ENCODE measurements at places on chromosomes 5 and 9.

GRCh38 chr9:128716581-128717254 lies 7.2 kb downstream of the ZDHHC12 start:
- no peak for DNase-seq

DNA sequence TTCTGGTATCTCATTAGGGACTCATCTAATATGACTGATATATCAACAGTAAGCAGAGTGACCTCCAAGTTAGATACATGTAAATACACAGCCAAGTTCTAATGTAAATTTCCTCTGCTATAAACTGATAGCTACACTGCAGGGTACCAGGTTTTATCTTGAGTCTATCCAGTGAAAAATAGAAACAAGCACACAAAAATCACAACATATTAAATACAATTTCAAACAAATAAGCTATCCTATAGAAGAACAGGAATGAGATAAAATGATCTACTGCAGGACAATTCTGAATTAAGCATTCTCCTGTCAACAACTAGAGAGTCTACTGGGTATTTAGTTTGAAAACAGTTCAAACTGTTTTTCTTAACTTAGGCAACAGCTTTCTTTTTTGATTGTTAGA lies 42.7 kb downstream of the NR3C1 start:
- DNase-seq: no peak

GRCh38 chr9:78615372-78615771 lies 318.4 kb downstream of the PSAT1 start:
- DNase-seq: no peak

GRCh38 chr9:96139592-96140295 lies 162.2 kb downstream of the HSD17B3 start:
- peak; percentile 5 for DNase-seq

DNA sequence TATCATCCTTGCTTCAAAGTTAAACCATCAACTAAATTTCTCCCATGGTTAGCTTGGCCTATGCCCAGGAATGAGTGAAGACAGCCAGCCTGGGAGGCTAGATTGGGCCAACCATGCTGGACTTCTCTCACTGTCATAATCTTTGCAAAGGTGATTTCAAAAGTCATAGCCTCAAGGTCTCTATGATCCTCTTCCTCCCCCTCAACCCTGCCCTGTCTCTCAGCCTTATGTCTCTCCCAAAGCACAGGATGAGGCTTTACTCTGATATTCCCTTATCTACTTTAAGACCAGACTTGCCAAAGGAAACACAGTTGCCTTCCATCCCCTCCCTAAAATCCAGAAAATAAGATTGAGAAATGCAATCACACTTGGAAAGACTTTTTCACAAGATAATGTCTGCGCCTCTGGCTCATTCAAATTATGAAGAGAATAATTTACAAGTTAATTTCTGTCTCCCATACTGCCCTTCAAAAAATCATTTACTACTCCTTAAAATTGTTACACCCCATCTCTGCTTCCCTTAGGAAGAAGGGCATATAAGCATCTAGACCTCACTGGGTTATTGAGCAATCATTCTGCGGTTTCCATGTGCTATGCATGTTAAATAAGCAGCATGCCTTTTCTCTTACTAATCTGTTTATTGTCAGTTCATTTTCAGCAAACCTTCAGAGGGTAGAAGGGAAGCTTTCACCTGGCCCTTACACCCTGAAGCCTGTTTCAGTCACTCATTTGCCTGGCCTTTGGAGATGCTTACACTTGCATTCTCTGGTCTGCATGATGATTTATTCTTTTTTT lies 113.8 kb upstream of the ANKRD55 start:
- peak; percentile 93 for DNase-seq

DNA sequence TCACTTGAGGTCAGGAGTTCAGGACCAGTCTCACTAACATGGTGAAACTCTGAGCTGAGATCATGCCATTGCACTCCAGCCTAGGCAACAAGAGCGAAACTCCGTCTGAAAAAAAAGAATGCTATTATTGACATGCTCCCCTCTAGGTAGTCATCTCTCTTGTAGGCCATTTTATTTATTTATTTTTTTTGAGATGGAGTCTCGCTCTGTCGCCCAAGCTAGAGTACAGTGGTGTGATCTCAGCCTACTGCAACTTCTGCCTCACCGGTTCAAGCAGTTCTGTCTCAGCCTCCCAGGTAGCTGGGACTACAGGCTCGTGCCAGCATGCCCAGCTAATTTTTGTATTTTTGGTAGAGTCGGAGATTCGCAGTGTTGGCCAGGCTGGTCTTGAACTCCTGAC lies 20.6 kb upstream of the NIM1K start:
- DNase-seq: no peak

GRCh38 chr9:121242959-121243346 lies 25.0 kb upstream of the GSN start:
- DNase-seq: no peak

DNA sequence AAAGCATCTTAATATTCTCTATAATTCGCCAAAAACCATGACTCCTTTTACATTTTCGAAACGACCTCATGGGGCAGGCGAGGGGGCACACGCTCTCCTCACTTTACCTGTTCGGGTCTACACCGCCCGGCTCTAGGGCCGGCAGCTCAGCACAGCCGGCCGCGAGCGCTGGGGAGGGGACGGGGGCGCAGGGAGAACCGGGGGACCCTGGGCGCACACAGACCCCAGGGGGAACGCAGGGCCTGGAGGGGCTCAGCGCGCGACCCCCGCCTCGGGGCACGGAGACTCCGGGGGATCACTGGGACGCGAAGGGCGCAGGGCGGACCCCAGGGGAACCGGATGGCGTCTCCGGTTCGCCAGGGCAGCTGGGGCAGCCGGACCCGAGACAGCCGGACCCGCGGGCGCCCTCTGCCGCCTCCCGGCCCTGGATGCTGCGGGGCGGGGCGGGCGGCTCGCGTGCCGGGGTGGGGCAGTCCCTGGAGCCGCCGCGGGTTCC lies at the start of gene AHRR:
Gene AHRR, plus strand, starts transcription at position 485 of the 496 bp plus-strand sequence. CDS start 22,189 bp downstream, outside the sequence.
- peak; percentile 59 for DNase-seq

GRCh38 chr9:79360387-79361347 lies 211.1 kb upstream of the TLE4 start:
- no peak for DNase-seq

DNA sequence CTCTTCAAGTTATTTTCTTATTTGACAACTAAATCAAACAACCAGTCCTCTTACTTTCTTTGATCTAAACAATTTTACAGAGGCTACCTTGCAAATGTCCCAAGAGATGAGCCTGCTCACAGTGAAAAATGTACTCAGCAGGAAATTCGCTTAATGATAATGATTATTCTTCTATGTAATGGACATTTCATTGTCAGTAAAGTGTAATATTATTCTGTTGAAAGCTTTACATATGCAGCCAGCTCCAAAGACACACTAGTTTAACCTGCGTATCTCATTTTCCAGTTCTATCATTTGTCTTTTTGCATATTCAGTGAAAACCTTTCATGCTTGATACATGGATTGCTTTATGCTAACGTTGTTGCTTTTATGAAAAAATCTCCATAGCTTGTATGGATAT lies 758.7 kb upstream of the ZNF608 start:
- no peak for DNase-seq

DNA sequence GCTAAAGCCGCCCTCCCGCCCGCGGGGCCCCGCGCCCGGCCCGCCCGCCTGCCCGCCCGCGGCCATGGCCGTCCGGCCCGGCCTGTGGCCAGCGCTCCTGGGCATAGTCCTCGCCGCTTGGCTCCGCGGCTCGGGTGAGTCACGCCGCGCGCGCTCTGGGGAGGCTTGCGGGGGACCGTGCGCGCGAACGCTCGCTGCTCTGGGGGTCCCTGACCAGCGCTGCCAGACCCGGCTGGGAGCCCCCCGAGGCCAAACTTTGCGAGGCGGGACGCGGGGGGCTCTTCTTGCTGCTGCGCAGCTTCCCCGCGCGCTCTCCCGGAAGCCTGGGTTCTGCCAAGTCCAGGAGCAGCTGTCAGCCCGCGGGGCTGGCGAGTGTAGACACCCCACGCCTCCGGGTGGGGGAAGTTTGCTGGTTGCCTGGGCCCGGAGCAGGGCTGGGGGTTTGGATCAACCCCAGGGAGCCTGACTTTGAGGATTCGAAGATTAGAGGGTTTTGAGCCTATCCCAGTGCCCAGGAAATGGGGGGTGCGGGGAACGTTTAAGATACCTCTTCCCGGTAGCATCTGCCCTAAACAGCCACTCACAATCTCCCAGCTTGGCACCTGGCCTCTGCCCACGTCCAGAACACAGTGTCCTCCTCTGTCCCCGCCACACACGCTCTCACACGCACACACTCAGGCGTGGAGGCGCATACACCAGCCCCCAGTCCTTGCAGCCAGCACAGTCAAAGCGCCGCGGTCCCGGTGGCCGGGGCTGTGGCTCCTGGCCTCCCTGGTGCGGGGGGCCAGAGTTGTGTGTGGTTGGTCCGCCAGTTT lies 535 bp downstream of the UNC5A start:
- peak; percentile 26 for DNase-seq

- DNase-seq: no peak
Measured at GRCh38 chr5:91178461-91178860, 204.7 kb downstream of the ARRDC3 start.

DNA sequence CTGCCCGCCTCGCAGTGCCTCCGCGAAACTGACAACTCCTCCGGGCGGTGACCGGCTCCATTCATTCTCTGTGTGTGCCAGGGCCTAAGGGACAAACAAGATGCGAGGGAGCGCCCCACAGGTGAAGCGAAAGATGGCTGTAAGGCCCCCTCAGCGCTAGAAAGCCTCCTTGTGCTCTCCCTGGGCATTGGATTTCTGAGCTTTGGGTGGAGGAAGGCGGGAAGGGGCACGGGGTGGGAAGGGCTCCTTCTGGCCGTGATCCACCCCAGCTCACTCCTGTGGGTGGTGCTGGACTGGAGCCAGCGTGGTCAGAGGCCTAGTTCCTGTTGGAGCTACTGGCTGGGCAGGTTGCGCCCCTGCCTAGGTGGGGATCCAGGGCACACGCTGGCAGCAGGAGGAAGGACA lies 943 bp downstream of the GALNT12 start:
- no peak for DNase-seq

DNA sequence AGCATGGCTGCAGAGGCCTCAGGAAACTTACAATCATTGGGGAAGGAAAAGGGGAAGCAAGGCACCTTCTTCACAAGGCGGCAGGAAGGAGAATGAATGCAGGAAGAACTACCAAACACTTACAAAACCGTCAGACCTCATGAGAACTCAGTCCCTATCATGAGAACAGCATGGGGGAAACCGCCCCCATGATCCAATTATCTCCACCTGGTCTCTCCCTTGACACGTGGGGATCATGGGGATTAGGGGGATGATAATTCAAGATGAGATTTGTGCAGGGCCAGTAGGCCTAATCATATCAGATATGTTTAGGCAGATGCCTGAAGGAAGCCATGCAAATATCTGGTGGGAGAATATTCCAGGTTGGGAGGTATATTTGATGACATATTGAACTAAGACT lies 1176.4 kb upstream of the CDH18 start:
- DNase-seq: no peak

GRCh38 chr9:16553869-16554540 lies 316.5 kb downstream of the BNC2 start:
- no peak for DNase-seq

- DNase-seq: no peak
Measured at GRCh38 chr9:2047916-2048315, 32.8 kb downstream of the SMARCA2 start.

DNA sequence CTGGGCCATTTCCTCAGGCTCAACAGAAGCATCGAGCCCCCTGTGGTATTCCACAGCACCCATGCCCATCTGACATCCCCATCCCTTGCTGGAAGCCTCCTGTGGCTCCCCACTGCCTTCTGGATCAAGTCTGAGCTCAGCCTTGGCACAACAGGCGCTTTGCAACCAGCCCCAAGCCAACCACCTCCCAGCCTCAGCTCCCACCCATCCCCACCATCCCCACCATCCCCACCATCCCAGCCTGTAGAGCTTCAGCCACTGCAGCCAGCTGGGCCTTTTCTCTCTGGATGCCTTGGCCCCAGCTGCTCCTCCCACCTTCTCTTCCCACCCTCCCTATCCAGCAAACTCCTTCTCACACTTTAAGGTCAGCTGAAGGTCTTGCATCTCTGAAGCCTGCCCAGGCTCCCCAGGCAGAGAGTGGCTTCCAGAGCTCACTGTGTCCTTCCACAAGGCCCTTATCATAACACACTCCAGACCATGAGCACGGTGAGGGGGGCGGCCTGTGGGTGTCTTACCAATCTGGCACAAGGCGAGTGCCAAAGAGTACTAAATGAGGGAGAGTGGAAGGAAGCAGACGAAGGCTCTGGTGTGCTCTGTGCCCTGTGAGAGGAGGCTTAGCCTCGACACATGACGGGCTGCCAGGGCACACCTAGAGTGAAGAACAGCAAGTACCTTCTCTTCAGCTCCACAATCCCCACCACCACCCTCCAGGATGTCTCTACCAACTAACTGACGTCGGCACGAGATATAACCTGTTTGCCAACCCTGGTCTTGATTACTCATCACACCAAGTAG lies 6.5 kb downstream of the HIGD2A start:
- DNase-seq: no peak

DNA sequence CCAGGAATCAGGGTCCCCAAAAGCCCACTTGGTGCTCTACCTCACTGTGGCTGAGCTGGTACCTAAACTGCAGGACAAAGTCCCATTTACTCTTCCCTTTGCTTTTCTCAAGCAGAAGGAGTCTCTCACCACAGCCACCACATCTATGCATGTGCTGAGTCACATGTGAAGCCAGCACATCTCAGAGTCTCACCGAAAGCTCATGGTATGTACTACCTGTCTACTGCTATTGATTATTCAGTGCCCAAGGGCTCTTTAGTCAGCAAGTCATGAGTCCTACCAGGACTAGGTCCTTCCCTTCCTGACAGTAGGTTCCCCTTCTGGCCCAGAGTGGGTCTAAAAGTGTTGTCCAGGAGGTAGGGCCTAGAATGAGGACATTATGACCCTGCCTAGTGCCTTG lies 130.7 kb upstream of the NTRK2 start:
- peak; percentile 65 for DNase-seq

- no peak for DNase-seq
Measured at GRCh38 chr5:149282027-149282965, 10.6 kb downstream of the AFAP1L1 start.

DNA sequence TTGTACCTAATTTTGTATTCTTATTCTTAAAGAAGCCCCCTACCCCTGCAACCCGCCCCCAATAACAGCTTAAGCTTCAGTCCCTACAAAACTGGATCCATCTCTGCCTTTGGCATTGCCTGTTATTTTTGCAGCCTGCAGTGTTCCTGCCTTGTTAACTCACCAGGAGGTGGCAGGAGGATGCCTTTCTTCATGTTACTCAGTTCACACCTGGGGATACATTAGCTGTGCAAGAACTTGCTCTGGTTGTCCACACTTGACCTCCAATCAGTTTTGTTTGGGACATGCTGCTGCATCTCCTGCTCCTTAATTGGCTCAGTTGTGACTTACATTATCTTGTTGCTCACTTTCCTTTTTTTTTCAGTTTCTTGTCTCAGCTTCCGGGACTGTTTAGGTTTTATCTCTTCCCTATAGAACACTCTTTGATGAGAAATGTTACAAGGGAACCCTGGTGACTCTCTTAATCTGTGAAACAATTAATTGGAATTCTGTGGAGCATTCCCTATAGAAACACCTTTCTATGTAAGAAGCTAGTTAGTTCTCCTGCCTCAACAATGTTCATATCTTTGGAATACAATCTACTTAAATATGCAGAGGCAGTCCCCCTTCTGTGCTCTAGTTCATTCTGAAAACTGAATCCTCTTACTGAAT lies 467.7 kb upstream of the ACO1 start:
- no peak for DNase-seq

- peak; percentile 88 for DNase-seq
Measured at GRCh38 chr5:124343451-124343867, 403.0 kb downstream of the ZNF608 start.
